Activated T-cell treated with anti-CD3 and anti-CD28 coated beads, Interleukin-2, amount 50 U/mL, for 24 hours (primary cell): ENCODE measurements at places on chromosomes 12 and 14.

DNA sequence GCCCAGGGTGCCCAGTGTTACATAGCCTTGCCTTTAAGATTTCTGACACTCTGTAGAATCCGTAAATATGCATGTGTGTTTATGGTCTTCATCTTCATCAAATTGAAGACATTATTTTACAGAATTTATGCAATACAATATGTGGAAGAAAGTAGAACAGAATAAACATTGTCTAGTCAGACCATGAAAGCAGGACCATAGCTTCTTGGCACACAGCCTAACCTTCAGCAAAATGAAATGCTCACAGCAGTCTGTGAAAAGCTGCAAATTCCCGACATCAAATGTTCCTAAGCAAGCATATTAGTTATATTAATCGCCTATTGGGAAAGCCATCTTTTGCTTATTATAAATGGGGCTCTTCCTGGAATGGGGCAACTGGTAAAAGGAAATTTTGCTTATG, 111.3 kb upstream of the GARIN2 start:
- no peak for DNase-seq

DNA sequence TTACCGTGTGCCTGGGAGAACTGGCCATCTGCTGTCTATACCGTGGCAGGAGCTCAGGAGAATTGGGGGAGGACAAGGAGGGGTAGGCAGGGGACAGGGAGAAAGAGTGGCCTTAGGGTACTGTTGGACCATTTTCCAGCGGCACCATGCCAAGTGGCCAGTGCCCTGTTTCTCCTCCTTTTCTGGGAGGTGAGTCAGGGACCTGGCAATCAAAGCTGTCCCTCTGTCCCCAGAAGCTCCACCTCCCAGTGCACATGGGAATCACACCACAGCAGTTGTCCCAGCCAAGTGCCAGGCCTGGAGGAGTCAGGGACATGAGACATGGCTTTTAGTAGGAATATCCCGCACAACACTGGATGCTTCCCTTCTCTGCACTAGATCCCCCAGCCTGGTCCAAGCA, 118.0 kb downstream of the GCH1 start:
- no peak for DNase-seq

DNA sequence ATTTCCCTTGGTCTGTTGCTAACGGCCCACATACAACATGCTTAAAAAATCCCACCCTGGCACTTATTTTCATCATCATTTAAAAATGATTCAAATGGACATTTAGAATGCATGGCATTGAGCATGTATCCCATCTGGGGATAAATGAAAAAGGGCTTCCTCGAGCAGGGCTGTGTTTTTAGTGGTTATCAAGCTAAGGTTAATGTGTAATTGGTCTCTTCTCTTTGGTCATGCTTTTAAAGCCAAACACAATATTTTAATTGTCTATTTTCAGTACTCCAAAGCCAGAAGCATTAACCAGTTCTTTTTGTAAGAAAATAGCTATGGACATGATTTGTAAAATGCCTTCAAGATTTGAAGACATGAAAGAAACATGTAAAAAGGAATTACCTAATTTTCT, 1.9 kb upstream of the TRHDE start:
- DNase-seq = no peak

GRCh38 chr14:32939254-32940065, 781 bp downstream of the NPAS3 start:
- DNase-seq = peak; percentile 39

- no peak for DNase-seq
These were observed 48.7 kb upstream of the ABCC9 start for GRCh38 chr12:21989819-21990412.

DNA sequence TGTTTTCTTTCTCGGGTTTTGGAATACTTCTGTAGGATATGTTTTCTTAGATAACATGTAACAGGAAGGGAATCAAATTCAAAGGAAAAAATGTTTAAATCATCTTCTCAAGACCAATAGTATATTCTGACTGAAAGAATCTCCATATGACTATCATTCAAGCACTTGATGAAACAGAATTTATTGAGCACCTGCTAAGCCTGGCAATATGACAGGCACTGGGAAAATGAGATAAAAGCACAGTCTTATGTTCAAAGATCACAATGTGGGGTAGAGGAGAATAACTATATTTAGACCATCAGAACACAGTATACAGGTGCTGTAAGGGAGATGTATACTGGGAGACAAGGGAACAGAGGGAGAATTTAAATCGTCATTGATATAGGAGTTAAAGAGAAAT, 19.1 kb upstream of the TMEM30B start:
- no peak for DNase-seq

GRCh38 chr12:40718878-40719372, 26.7 kb downstream of the CNTN1 start:
- no peak for DNase-seq

DNA sequence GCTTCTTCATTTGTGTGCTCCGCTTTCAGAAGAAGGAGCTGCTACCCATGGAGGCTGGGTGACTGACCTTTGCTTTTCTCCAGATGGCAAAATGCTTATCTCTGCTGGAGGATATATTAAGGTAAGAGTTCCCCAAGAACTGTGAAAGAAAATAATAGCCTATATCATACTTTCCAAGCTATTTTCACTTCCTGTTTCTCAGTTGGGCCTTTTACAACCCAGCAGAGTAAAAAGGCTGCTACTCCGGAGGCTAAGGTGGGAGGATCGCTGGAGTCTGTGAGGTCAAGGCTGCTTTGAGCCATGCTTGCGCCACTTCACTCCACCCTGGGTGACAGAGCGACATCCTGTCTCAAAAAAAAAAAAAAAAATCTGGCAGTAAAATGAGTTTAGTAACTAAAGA, 82.1 kb downstream of the APAF1 start:
- DNase-seq = no peak

DNA sequence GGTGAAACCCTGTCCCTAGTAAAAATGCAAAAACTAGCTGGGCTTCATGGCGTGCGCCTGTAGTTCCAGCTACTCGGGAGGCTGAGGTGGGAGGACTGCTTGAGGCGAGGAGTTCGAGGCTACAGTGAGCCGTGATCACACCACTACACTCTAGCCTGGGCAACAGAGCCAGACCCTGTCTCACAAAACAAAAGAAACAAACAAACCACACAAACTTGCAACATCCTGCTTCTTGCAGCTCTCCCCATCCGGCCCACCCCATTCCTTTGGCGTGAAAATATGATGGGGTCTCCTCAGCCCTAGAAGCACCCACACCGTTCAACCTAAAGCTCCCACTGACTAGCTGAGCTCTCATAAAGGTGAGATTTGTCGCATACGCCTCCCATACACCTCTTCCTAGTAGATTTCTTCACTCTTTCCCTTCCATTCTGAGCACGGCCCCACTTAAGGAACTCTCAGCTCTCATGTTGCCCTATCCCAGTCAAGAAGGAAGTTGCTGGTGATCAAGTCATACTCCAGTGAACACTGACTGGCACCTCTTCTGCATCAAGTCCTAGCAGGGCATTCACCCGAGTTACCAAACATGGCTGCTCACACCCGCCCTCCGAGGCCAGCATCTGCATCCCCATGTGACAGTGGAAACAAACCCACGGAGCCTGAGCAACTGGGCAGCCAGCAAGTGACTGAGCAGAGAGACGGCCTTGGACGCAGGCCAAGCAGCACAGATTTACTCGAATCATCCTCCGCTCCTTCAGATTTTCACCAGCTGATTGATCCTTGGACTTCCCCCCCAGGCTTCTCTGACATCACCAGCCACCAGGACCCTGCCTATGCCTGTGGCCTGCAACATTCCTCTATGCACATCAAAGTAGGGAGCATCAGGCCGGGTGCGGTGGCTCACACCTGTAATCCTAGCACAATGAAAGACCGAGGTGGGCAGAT, 18.9 kb upstream of the CD27 start:
- DNase-seq = peak; percentile 63

GRCh38 chr14:80212023-80212397, 706 bp upstream of the DIO2 start:
- no peak for DNase-seq

DNA sequence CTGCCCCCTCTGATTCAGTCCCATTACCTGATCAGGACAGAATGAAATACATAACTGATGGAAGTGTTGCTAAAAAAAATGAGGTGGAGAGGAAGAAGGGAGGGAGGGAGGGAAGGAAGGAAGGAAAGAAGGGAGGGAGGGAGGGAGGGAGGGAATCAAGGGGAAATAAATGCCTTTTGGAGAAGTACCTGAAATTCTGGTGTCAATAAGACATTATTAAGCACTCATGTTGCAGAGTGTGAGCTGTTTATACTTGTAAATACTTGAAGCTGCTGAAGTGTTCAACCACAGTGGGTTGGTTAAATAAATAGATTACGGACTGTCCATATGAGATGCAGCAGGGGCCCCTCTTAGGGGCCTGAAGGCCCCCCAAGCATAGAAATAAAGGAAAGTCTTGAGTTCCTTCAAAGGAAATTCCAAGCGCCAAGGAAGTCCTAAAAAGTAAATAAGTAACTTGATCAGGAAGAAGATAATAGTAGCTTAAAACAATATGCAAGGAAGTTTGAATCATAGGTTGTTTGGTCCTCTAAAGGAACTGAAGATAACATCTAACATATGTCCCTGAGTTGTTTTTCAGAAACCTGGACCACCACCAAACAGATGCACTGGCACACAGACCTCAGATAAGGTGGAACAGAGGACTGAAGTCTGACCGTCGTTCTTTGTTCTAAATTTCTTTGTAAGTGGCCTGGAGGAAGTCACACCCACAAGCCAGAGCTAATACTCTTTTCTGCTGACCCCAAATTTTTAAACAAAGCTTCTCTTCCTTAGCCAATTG, 110.8 kb downstream of the SEC23A start:
- DNase-seq = no peak

DNA sequence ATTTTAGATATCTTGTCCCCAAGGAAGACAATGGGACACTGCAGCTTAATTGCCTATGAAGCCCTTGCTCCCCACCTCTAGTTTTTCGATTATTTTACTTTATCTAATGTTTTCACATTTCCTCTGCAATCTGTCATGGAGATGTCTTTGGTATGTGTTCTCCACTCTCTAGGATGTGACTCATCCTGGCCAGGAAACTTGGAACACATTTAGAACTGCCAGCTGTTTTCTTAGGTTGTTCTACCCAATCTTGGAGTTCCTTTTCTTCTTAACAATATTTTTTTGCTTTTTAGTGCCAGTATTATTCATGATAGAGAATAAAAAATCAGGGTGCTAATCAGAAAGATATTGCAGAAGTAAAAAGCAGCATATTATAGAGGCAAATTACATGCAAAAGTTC, 101.7 kb upstream of the CLEC14A start:
- no peak for DNase-seq

DNA sequence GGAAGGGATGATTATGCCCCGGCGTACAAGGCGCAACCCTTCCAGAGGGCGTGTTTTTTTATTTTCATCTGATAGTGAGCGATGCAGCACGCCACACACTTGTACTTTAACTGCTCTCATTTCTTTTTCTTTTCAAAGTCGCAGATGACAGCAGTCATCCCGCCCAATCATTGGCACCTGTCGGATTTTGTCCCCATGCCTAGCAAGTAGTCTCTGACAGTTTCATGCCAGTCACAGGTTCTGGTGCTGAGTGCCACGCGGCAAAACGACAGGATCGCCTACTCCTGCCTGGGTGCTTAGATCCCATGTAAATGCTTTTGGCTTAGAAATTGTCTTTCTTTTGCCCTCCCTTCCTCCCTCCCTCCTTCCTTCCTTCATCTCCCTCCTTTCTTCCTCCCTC, 117.7 kb downstream of the GLT1D1 start:
- DNase-seq = no peak

GRCh38 chr14:97640031-97640430, 842.8 kb downstream of the VRK1 start:
- no peak for DNase-seq

GRCh38 chr14:52950898-52951680, at the start of gene FERMT2:
Gene FERMT2 (minus strand): TSS chr14:52951050. CDS start chr14:52950568, 482 bp downstream.
- peak; percentile 40 for DNase-seq

DNA sequence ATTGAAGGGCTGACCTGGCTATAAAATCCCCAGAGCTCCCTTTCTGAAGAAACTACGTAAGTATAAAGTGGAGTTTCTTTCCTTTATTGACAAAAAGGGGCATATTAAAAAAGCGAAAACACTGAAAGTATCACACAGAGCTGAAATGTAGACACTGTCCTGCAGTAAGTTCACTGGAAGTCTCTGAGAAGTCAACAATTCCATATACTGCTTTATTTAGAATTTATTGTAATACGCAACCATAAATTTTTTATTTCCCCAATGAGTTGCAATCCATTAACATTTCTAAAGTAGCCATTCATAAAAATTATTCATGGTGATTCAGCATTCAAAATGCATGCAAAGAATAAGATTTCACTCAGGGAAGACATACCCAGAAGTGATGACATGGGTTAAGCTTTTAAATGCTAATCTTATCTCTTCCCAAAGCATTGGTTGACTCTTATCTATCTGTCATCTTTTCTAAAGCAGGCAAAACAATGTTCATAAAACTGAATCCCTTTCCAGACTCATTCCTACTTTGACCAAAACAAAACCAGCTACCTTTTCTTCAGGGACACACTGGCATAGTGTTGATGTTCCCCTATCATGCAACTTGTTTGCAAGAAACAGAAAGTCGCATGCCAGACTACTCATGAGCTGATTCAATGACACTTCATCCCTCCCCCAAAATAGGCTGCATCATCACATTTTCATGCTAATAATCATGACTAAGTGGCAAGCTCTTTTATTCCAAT, 17.3 kb downstream of the KITLG start:
- no peak for DNase-seq

GRCh38 chr14:73238941-73239340, 1.6 kb downstream of the PAPLN start:
- DNase-seq = peak; percentile 31

DNA sequence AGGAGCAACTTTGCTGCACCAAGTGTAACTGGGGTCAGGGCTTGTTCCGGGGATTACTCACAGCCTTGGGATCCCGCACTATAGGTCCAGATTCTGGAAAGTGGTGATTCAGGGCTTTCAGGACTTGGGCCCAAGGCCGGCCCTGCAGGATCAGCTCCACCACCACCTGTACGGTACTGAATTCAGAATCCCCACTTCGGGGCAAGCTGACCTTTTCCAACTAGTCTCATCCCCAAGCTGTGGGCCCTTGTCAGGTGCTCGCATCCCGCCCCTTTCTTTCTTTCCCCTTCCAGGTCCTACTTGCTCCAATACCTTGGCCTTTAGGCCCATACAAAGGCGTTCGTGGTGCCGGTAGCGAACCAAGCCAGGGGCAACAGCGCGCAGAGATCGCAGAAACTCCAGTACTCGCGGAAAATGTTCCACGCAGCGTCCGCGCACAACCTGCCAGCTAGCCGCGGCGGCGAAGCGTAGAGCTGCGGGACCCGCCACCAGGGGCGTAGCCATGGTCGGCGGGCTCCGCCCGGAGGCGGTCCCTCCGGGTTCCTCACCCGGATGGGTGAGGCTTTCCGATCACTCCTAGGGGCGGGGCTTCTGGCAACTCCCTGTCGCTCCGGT, 487 bp downstream of the TINF2 start:
- peak; percentile 96 for DNase-seq

DNA sequence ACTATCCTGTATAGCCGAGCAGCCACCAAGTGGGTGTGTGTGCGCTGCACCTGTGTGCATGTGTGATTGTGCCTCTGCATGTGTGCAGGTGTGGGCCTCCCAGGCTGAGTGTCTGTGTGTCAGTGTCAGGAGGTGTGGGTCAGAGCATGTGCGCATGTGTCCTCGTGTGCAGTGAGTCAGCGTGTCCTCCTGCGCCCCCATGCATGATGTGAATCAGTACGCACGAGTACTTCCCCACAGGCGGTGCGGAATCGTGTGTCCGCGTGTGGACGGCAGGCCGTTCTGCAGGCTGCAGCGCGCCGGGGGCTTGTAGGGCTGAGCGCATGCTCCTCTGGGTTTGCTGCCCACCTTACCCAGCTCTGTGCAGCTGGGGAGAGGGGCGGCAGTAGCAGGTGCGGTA, 34.2 kb downstream of the DTX1 start:
- DNase-seq = no peak

GRCh38 chr12:91383099-91383498, 200.5 kb upstream of the DCN start:
- no peak for DNase-seq
